CD8-positive, alpha-beta memory T cell (primary cell): ENCODE measurements at places on chromosomes 7 and 10. TPM values are rescaled to one million over a fixed set of nuclear protein-coding genes. Genes with fewer than 3 reads are reported as not detected.

Gene GRB10
- 0.20 TPM for total RNA-seq

Gene UMAD1
- 14.8 TPM for total RNA-seq

Gene DRGX
- total RNA-seq, result not detected

Gene MKX
- 0.20 TPM for total RNA-seq

Gene NOS3
- 10.6 TPM for total RNA-seq

Gene ZCWPW1
- 4.3 TPM for total RNA-seq

Gene IL6
- 0.72 TPM for total RNA-seq

DNA sequence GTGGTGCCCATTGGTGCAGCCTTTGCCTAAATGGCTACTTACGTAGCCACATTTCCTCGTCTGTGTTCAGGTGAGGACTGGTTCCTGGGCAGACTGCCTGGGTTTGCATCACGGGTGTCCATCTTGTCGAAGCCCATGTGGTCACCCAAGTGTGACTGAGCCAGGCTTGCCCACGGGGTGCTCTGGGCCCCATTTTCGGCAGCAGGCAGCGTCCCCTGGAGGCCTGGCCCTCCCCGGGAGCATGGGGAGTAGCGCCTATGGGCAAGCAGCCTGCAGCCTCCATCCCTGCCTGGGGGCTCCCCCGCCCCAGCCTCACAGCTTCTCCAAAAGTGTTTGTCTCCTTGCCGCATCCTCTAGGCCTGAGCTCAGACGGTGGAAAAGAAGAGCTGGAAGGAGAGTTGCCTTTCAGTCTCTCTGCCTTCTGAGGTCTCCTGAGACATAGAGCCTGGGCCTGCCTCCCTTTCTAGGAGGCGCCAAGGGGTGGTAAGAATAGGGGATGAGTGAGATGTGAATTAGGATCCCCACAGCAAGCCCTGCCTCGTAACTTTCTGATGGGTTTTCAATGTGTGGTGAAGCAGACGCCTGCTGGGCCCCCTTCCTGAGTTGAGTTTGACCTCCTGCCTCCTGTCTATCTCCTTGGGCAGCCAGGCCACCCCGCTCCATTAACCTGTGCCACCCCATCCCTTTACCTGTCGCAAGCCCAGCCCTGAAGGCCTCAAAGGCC lies 42.7 kb downstream of the HTRA1 start:
- H3K36me3 ChIP-seq, result no peaks in the 10 kb centered on the region
- H3K27me3 ChIP-seq, result no peaks in the 10 kb centered on the region
- no peak for DNase-seq

DNA sequence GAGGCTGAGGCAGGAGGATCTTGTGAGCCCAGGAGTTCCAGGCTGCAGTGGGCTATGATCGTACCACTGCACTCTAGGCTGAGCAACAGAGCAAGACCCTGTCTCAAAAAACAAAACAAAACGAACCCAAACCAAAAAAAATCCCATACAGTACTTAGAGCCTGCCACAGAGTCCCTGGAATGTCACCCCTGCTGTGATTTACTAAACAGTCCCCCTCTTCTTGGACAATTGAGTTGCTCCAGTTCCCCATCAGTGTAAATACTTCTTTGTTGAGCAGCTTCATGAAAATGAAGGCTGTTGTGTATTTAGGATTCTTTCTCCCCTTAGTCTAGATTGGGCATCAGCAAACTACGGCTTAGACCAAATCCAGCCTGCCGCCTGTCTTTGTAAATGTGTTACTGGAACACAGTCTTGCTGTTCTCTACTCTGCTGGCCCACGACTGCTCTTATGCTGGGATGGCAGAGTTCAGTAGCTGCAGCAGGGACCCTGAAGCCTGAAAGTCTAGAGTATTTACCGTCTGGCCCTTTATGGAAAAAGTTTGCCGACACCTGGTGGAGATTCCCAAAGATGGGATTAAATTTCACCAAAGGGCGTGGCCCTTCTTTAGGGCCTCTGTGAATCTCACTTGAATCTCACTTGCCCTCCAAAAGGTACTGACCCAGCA lies 57.8 kb downstream of the PALD1 start:
- H3K36me3 ChIP-seq, result no peaks in the 10 kb centered on the region
- no peaks in the 10 kb centered on the region for H3K4me1 ChIP-seq
- no peak overlapping the region for H3K27ac ChIP-seq
- H3K27me3 ChIP-seq, result no peaks in the 10 kb centered on the region

DNA sequence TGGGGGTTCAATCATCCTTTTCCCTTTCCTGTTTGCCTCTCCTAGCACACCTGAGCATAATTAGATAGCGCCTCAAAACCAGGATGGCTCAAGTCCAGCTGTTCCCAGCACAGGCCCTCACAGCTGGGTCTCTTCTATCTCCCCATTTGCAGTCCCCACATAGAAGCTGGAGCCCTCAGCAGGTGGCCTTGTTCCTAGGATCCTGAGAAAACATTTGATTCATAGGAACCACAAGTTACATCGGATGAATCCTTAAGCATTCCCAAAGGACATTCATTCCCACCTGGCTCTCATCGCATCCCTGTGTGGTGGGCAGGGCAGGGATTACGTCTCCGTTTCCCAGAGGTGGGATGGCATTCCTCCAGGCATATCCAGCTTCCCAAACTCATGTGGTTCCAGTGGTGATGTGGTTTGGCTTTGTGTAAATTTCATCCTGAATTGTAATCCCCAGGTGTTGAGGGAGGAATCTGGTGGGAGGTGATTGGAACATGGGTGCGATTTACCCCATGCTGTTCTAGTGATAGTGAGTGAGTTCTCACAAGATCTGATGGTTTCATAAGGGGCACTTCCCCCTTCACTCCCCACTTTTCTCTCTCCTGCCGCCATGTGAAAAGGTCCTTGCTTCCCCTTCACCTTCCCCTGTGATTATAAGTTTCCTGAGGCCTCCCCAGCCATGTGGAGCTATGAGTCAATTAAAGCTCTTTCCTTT lies 49.8 kb upstream of the LEP start:
- no peak for DNase-seq
- H3K4me1 ChIP-seq, result no peaks in the 10 kb centered on the region
- H3K27me3 ChIP-seq, result no peaks in the 10 kb centered on the region
- no peaks in the 10 kb centered on the region for H3K36me3 ChIP-seq

GRCh38 chr7:28998105-28998504 lies 40.0 kb upstream of the TRIL start:
- H3K36me3 ChIP-seq, result no peaks in the 10 kb centered on the region
- no peak for DNase-seq
- no peaks in the 10 kb centered on the region for H3K4me1 ChIP-seq
- H3K27me3 ChIP-seq, result no peaks in the 10 kb centered on the region

GRCh38 chr7:80681272-80681885 lies 42.9 kb downstream of the CD36 start:
- no peak for DNase-seq
- no peak overlapping the region for H3K27ac ChIP-seq
- no peak overlapping the region for H3K4me3 ChIP-seq
- no peaks in the 10 kb centered on the region for H3K4me1 ChIP-seq
- H3K36me3 ChIP-seq, result no peaks in the 10 kb centered on the region
- no peaks in the 10 kb centered on the region for H3K27me3 ChIP-seq

DNA sequence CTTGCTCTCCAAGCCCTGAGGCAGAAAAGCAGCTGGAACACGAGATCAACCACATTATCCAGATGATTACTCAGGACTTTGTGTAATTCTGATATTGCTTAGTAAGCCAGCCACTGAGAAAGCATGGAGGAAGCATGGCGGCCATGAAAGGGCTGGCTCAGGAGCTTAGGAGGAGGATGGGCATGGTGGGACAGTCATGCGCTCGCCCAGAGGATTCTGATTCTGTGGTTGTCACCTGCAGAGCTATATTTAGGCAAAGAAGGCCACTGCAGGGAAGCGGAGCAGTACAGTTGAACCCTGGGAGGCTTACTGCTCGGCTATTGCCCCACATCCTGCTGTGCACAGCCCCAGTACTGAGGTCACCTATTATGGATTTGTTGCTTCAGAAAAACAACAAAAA lies 128.8 kb upstream of the DNAJB12 start:
- no peaks in the 10 kb centered on the region for H3K4me1 ChIP-seq
- H3K27me3 ChIP-seq, result no peaks in the 10 kb centered on the region

DNA sequence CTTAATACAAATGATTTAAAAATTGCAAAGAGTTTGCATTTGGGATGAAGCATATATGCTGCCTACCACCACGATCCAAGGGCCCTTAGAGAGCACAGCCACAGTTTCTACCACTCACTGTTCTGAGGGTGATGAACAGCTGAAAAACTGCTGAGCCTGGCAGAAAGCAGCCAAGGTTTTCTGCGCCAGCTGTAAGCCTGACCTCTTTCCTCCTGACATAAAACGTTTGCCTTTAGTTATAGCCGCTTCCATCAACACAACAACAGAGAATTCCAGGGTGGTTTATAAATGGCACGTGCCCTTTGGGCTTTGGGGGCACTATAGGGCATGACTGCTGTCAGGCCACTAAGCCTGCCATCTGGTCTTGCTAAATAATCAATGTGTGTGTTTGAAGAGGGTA lies 222.8 kb downstream of the RELN start:
- no peak for DNase-seq
- H3K27me3 ChIP-seq, result no peaks in the 10 kb centered on the region
- H3K4me1 ChIP-seq, result no peaks in the 10 kb centered on the region
- no peaks in the 10 kb centered on the region for H3K36me3 ChIP-seq
- no peak overlapping the region for H3K27ac ChIP-seq
- no peak overlapping the region for H3K4me3 ChIP-seq

- H3K4me1 ChIP-seq, result no peaks in the 10 kb centered on the region
- H3K27me3 ChIP-seq, result no peaks in the 10 kb centered on the region
- no peaks in the 10 kb centered on the region for H3K36me3 ChIP-seq
- no peak for DNase-seq
Measured at GRCh38 chr10:60952846-60953220, 8.8 kb upstream of the RHOBTB1 start.

GRCh38 chr10:63547628-63548360 lies 26.6 kb downstream of the REEP3 start:
- H3K27ac ChIP-seq, result no peak overlapping the region
- no peaks in the 10 kb centered on the region for H3K4me1 ChIP-seq
- H3K27me3 ChIP-seq, result no peaks in the 10 kb centered on the region
- H3K36me3 ChIP-seq, result no peaks in the 10 kb centered on the region

GRCh38 chr10:94092848-94093247 lies 99.1 kb downstream of the PLCE1 start:
- no peak for DNase-seq
- no peaks in the 10 kb centered on the region for H3K4me1 ChIP-seq
- H3K27me3 ChIP-seq, result peaks cover 10% of the 10 kb centered on the region
- H3K27ac ChIP-seq, result no peak overlapping the region
- no peak overlapping the region for H3K4me3 ChIP-seq

- H3K4me1 ChIP-seq, result no peaks in the 10 kb centered on the region
- no peak for DNase-seq
- H3K36me3 ChIP-seq, result no peaks in the 10 kb centered on the region
- H3K27ac ChIP-seq, result no peak overlapping the region
- no peak overlapping the region for H3K4me3 ChIP-seq
Measured at GRCh38 chr10:14243221-14243620, 87.5 kb downstream of the FRMD4A start.

GRCh38 chr7:31382722-31383121 lies 42.2 kb upstream of the NEUROD6 start:
- H3K4me1 ChIP-seq, result no peaks in the 10 kb centered on the region
- DNase-seq, result no peak
- no peak overlapping the region for H3K4me3 ChIP-seq
- H3K27ac ChIP-seq, result no peak overlapping the region
- no peaks in the 10 kb centered on the region for H3K36me3 ChIP-seq

- H3K36me3 ChIP-seq, result no peaks in the 10 kb centered on the region
- no peak for DNase-seq
- no peak overlapping the region for H3K4me3 ChIP-seq
Measured at GRCh38 chr7:86784765-86785164, 141.1 kb downstream of the GRM3 start.

DNA sequence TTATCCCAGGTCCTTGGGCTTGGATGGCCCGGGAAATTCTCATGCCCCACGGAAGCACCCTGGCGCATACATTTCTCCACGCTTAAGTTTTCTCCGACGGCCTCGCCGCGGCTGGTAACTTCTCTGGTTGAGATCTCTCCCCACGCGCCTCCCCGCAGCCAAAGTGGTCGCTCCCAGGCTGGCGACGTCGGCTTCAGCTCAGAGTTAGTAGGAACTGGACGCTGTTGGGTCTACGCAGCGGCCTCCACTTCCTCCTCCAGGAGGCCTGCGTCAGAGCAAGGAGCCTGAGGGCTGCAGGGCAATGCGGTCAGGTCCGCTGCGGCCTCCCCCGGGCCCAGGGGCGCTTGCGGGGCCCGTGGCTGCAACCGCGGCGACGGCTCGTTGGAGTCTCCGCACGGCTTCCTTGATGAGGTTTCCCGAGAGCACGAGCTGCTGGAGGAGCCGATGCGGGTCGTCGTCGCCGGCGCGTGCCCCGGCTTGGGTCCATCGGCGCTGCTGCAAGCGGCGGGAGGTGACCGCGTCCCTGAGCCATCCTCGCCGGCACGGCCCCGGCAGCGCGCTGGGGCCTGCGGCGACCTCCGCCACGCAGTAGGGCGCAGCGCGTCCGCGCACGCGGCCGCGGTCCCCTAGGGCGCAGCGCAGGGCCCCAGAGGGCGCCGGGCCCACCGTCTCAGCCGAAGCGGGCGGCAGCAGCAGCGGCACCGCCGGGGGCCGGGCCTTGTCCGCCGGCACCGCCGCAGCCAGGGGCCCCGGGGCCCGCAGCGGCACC lies 744 bp downstream of the FRAT2 start:
- peak overlapping the region; percentile 96 for H3K27ac ChIP-seq
- peak overlapping the region; percentile 67 for H3K4me3 ChIP-seq
- H3K4me1 ChIP-seq, result peaks cover 28% of the 10 kb centered on the region
- DNase-seq, result peak; percentile 24
- H3K36me3 ChIP-seq, result no peaks in the 10 kb centered on the region
- H3K27me3 ChIP-seq, result no peaks in the 10 kb centered on the region

GRCh38 chr7:121697731-121698316 lies 175.1 kb upstream of the PTPRZ1 start:
- no peak overlapping the region for H3K4me3 ChIP-seq
- no peak for DNase-seq
- no peak overlapping the region for H3K27ac ChIP-seq
- no peaks in the 10 kb centered on the region for H3K27me3 ChIP-seq
- no peaks in the 10 kb centered on the region for H3K36me3 ChIP-seq
- no peaks in the 10 kb centered on the region for H3K4me1 ChIP-seq

DNA sequence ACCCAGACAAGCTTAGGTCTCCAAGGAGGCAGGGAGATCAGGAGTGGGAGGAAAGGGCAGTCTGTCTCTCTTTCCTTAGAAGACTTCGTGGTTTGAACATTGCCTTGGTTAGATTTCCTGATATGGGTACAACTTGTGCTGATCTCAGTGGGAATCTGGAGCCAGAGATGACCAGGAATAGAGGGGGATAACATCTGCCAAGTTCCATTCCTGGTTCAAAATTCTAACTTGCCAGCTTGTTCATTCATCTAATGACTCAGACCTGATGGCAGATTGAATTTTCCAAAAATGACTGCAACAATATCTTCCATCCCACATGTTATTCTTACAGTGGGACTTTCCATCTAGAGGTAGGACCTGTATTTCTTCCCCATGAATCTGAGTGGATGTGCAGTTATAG lies 394.3 kb upstream of the PODXL start:
- H3K27me3 ChIP-seq, result no peaks in the 10 kb centered on the region
- H3K27ac ChIP-seq, result no peak overlapping the region
- no peak for DNase-seq

- no peaks in the 10 kb centered on the region for H3K36me3 ChIP-seq
- no peak overlapping the region for H3K27ac ChIP-seq
- no peaks in the 10 kb centered on the region for H3K4me1 ChIP-seq
- no peaks in the 10 kb centered on the region for H3K27me3 ChIP-seq
- no peak for DNase-seq
Measured at GRCh38 chr10:129545261-129545660, 78.2 kb downstream of the MGMT start.

GRCh38 chr10:110498982-110499795 lies 1.5 kb downstream of the DUSP5 start:
- peak overlapping the region; percentile 62 for H3K27ac ChIP-seq
- H3K4me3 ChIP-seq, result peak overlapping the region; percentile 66
- H3K36me3 ChIP-seq, result no peaks in the 10 kb centered on the region
- H3K4me1 ChIP-seq, result peaks cover 71% of the 10 kb centered on the region
- no peaks in the 10 kb centered on the region for H3K27me3 ChIP-seq
- DNase-seq, result peak; percentile 62
